Stimulated activated CD4-positive, alpha-beta T cell treated with anti-CD3 and anti-CD28 coated beads, Interleukin-1b, Interleukin-23, amount 100 ng/mL, for 4 hours (primary cell): ENCODE measurements at places on chromosomes 1 and 21.

DNA sequence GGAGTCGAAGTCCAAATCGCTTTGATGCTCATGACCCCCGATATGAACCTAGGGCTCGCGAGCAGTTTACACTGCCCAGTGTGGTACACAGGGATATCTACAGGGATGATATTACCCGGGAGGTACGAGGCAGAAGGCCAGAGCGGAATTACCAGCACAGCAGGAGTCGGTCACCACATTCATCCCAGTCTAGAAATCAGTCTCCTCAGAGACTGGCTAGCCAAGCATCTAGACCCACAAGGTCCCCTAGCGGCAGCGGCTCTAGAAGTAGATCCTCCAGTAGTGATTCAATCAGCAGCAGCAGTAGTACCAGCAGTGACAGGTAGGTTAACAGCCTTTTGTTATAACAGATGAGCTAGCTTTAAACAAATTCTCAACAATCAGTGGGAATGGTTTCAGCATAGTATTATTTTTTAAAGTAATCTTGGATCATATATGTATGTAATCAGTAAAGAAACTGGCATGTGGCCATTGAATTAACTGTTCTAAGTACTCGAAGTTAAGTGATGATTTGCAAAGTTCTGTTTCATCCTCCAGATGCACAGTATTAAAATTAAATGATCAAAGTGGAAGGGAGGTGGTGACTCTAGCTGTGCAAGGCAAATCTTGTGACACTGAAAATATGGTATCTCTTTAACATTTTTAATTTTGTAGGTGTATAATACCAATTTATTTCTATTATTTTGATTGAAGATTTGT, 29.0 kb downstream of the SPEN start:
- DNase-seq, result no peak

GRCh38 chr1:25647106-25647505, 30.5 kb downstream of the MAN1C1 start:
- no peak for DNase-seq

DNA sequence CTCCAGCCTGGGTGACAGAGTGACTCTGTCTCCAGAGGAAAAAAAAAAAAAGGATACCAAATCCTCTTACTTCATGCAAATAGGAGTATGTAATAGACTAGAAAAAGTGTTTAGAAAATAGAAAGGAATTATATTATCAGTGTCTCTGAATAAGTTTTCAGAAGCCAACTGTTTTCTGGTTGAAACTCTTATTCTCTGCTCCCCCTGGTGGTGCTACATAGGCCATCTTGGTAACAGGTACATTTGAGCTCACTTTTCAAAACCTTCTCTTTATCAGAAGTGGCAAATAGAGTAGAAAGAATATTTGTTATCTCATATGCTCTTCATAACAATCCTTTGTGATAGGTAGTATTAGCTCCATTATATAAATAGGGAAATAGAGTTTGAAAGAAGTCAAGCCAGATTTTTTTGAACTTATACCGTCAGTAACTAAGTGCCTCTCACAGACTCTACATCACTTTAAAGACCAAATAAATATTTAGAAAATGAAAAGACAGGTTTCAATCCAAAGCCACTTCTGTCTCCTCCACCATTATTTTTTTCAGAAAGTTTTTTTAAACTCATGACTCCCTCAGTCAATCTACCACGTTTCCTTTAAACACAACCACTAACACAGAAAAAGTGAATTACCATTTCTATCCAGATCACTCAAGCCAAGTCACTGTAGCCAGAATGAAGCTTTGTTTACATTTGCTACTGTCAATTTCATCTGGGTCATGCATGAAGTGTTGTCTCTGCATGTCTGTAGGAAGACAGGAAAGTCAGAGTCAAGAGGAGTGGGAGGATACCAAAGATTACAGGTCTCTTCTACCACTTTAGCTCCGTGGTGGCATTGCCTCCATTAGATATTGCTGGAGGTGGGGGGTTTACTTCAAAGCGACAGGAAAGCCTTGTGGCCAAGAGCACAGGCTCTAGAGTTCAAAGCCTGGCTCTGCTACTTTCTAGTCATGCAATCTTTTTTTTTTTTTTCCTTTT, 45.6 kb downstream of the IL23R start:
- no peak for DNase-seq

- DNase-seq, result no peak
Measured at GRCh38 chr21:25025596-25025995, 581.7 kb downstream of the MRPL39 start.

DNA sequence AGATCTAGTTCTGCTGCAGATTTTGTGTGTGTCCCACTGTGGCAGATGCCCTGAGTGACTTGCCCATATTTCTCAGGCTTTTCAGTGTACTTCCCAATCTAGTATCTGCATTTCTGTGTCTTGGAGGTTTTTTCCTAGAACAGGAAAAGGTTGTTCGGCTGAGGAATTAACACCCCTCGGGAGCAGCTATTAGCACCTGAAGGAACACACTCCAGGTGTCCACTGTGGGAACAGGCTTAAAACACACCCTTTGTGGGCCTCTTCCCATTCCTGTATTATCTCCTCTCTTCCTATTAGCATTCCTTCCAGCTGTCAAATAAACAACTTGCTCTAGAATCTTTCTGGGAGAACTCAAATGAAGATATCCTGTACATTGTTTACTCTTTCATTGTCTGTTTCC, 178.3 kb downstream of the HMCN1 start:
- DNase-seq, result no peak

DNA sequence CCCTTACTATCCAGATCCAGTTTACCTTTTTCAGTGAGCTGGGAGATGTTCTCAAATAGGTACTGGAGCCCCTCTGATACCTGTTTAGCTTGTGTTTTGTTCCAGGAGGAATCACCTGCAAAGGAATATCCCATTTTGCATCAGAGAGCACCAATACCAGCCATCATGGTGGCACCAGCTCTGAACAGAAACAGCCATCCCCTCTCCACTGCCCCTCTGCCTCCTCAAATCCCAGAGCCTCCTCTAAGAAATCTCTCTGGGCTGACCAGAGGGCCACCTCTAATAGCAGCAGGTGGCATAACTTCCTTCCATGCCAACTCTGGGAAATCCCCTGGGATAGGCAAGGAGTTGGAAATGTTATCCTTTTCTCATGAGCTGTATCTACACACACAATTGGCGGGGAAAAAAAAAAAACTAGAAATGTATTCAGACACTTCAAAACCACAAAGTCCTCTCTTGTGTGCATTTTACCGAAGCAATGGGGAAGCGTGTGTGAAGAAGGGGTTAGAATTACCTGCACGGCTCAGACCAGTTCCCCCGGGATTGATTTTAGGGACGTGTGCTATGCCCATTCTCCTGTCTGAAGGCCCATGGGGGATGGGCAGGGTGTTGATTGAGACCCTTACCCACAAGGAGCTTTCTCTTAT, 2.4 kb downstream of the PGLYRP4 start:
- no peak for DNase-seq

DNA sequence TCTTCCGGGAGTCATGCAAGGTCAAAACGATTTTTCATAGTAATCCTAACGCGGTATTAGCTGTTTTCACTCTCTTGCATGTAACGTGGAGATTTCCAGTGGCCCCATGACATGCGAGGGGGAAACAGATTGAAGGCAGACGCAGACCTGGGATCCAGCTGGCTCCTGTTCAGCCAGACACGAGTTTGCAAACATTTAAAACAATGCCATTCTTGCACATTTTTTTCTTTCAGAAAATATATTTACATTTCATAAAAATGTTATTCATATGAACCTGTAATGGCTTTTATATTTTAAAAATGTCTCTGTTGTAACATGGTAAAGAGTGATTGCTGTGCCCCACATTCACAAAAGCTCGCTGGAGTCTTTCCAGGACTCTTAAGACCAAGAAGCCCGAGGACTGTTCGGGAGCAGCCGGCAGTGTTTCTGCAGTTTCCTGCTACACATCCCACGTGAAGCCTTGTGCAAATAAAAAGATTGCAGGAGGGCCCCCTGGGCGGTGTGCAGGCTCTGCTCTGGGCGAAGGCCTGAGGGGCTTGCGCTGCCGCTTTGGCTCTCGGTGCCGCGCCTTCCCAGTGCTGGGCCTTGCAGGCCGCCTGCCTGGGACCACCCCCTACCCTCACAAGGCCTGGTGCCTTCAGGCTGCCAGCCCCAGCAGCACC, 184.9 kb downstream of the DYRK1A start:
- DNase-seq, result no peak

GRCh38 chr1:77899647-77900320, 11.4 kb downstream of the NEXN start:
- DNase-seq, result no peak

GRCh38 chr1:68010090-68010489, 40.3 kb downstream of the DIRAS3 start:
- DNase-seq, result no peak

DNA sequence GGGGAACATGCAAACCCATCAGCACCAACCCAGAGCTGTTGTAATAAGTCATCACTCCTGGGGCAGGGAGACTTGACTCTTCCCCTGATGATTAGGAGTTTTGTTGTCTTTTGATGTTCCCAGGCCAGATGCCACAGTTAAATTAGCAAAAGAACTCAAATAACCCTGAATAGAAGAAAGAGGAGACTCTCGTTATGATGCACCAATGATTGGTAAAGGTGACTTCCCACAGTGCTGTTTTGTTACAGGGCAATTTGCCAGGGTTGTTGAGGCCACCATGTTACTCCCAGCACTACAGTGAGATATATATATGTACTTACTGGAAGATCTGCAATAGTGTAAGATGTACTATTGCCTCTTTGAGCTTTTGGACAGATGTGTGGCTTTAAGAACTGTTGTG, 24.3 kb upstream of the RCAN1 start:
- DNase-seq, result no peak

DNA sequence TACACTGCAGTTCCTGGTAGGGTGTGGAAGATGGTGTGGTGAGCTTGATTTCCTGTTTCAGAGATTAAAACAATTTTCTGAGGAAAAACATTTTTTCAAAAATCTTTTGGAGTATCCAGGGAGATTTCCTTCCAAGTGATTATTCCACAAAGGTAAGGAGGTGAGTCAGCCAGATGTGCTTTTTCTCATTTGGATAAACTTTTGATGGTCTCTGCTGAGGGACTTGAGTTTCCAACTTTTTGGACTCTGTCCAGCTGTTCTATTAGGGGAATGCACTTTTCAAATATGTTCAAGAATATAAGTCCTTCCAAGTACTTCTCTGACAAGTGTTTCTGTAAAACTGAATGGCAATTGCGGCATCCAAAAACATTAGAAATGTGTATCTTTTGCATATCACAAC, 628.8 kb upstream of the ADAMTS5 start:
- DNase-seq, result no peak

GRCh38 chr1:246166841-246167240, 340.2 kb downstream of the SMYD3 start:
- no peak for DNase-seq

DNA sequence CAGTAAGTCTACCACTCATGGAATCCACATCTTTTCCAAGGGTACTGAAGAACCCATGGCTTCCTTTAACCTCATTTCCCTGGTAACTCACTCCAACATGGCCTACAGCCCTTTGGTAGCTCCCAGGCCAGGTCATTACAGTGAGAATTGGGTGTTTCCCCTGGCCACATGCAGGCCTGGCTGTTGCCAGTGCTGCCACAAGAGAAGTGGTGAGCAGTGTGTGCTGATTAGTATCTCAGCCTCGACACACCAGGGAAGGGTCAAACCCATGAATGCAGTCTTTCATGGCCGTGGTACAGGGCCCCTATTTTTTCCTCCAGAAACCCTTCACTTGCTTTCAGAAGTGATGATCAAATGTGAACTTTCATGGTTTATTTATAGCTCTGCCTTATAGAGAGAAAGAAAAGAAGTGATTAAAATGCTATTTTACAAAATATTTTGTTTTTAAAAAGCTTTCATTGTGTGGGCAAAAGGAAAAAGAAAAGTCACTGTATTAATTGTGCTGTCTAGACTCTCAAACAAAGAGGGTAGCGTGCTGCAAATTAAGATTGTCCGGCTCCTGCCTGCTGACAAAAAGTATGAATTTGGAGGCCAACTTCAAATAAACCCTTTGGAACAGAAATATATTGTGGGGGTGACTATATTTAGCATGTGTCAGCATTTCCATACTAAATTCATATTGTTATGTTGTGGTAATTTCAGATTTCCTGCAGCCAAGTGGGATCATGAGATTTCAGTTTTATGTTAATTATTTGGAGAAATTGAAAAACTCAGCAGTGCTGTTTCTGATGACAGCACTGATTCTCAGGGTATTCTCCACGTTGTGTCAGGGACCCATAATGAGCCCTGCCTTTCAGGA, 62.0 kb upstream of the HOOK1 start:
- no peak for DNase-seq

DNA sequence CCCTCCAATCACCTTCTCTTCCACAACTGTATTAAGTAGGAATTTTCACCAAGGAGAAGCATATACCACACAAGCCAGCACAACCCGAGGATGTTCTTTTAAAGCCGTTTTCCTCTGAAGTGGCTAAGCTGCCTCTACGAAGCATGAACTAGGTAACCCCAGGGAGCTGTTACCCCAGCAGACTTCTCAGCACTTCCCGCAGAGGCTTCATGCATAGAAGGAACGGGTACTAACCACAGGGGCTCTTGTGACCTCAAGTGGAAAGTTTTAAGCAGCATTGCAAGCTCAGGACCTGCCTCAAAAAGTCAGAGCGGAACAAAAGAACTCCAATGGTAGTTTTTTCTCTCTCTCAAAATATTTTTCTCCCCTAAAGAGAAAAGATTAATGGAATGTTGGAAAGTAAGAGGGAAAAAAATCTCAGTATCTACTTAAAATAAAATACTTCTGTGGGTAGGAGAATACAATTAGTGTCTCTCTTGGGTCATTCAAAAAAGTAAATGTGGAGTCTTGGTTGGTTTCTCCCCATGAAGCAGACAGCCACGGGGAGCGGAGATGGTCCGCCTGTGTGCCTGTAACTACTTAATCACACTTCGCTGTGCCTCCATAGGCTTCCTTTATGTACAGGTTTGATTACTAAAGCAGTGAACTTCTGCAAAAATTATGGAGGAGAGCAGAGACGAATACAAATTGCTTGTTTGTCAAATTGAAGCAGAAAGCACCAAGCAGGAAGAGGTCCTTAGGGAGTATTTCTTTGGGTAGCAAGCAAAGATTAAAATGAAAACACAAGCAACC, 40.9 kb downstream of the STX6 start:
- no peak for DNase-seq

GRCh38 chr1:88327391-88328267, 356.4 kb upstream of the PKN2 start:
- DNase-seq, result no peak

GRCh38 chr1:29186252-29186651, 4.6 kb upstream of the SRSF4 start:
- DNase-seq, result no peak

GRCh38 chr1:205015241-205015640, 27.8 kb upstream of the CNTN2 start:
- no peak for DNase-seq

- DNase-seq, result no peak
Measured at GRCh38 chr1:200338451-200338850, 71.4 kb downstream of the ZNF281 start.

DNA sequence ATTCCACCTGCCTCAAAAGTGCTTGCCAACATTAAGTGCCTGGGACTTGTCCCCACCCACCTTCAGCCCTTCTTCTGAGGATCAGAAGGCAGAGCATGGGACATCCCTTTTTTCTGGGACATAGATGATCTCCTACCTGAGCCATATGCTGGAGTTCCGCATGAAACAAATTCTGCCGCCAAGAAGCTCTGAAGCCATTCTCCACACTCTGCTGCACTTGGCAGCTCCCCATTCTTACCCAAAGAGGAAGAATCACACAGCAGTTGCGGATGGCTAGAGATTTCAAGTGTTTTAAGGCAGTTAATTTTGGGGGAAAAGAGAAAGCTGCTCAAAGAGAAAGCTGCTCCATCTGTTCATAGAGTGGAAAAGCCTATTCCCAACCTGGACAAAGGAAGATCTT, 197.3 kb upstream of the COA6 start:
- no peak for DNase-seq
